ENCODE measurements at places on chromosomes 5 and 9.

DNA sequence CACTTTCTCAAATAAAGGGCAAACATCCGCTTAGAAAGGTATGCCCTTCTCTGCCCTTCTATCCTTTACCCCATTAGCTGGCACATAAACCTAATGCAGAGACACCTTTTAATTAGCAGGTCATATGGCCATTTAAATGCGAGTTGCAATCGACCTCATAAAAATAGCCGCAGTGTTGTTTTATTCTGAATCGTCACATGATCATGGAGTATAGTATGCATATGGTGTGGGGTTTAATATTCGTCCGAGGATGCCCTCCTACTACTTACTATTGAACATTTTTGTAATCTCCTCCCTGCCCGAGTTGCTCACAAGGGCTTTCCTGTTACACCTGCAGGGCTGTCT lies 72.0 kb downstream of the PIK3R1 start:
- DNase-seq, result no peak

DNA sequence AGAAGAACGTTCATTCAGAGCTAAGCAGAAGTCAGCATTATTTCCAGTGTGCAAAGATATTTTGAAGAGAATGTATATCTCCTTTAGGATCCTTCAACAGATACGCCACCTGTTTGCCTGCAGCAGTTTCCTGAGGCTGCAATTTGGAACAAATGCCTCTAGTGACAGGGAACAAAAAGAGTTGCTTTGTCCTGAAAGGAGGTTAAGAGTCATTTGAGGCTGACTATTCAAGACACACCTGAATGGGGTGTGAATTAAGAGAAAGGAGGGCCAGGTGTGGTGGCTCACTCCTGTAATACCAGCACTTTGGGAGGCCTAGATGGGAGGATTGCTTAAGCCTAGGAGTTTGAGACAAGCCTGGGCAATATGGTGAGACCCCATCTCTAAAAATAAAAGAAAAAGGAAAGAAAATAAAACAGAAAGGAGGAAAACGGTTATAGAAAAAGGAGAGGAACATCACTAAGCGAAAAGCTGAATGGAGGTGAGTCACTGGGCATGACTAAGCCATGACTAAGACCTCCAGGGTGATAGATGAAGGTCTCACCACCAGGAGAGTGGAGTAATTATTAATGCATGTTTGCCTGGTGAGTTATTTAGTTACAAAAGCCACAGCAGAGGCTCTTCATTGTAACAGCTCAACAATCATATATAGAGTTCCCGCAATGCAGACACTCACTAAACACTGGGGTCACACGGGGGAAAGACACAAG lies 255.2 kb upstream of the TNC start:
- peak; percentile 85 for DNase-seq

GRCh38 chr5:132075719-132076077 lies 2.1 kb downstream of the CSF2 start:
- DNase-seq, result no peak

DNA sequence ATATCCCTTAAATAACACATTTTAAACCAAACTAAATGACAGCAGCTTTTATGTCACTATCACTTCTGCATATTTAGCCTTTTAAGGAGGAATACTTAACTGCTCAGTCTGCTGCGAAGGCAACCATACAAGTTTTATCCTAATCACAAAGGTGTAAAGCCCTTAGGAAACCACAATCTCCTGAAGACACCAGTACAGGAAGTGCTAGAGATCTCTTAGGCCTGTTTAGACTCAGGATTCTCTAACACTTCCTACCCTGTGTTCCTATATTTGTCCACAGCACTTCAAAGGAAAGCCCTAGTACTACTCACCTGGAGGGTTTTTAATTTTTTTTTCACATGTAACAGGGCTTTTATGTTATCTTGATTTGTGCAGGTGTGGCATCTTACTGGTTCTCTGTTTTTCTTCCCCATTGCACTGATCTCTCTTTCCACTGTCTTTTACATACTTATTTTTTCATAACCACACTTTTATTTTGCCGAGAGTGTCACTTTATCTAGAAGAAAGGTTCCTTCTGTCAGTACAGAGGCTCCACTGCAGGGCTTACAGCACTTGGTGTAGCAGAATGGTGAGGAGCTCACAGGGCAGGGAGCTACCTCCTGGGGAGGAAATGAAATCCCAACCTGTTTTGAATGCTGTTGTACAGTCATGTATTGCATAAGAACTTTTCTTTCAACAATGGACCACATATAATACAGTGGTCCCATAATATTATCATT lies 1060.6 kb upstream of the ACO1 start:
- DNase-seq, result no peak

DNA sequence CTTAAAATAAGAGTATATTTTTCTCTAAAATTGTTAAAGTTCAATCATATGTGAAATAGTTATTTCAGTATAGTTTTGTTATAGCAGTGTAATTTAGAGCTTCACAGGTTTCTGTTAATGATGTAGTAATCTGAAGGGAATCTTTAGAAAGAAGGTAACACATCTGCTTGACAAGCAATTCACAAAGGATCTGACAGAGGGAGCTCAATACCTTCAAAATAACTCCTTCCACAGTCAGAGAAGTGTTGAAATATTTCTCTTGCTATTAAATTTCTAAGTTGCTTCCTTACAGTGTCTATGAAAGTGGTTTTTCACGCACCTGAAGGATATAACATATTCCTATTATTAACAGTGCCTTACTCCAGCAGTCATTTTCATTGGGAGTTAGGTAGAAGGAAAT lies 44.9 kb downstream of the SLC25A51 start:
- DNase-seq, result no peak

- DNase-seq, result no peak
These were observed 639.0 kb upstream of the TYRP1 start for GRCh38 chr9:12054235-12054634.

DNA sequence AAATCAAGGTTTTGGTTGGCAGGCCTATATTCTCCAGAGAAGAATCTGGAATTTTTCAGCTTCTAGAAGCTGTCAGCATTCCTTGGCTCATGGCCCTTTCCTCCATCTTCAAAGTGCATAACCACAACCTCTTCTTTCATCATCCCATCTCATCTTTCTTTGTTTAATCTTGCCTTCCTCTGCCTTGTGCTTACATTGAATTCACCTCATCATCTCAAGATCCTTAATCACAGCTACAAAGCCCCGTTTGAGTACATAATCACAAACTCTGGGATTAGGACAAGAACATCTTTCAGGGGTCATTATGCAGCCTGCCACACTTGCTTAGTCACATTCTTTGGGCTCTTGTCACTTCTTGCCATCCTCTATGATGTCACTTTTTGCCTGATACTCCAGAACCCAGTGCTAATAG lies 130.3 kb downstream of the FOXD1 start:
- no peak for DNase-seq

Measured in LoVo (cell line).